CD4-positive, alpha-beta T cell treated with Interleukin-15 for 1 hour (primary cell): ENCODE measurements at places on chromosomes 13 and 19.
A peak's percentile ranks its signal among the peaks of the same experiment; 100 is the strongest.

GRCh38 chr13:112715210-112715609 is 25.4 kb downstream of the ATP11A start:
- no peak for DNase-seq

DNA sequence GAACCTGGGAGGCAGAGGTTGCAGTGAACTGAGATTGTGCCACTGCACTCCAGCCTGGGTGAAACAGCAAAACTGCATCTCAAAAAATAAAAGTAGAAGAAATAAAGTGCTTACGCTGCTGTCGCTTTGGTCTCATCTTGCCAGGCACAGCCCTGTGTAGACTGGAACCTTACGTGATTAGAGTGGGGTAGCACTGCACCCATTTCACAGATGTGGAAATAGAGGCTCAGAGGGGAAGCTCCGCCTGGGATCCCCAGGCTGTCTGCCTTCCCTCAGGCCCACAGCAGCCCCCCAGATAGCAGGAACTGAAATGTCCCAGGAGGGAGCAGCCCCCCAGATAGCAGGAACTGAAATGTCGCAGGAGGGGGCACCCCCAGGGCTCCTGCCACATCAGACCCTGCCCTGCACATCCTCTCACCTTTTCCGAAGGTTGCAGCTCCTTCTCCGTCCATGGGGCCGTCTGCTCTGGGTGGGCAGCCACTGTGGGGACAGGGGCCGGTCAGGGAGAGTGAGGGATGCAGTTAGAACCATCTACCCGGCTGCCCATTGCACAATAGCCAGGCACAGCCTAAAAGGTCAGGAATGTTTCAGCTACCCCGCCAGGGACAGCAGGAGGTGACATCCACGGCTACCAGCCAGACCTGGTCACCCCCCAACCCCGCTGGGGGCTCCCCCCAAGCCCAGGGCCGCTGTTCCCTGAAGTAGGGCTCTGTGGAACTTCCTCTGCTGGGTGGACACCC is 1.9 kb downstream of the PLIN4 start:
- DNase-seq, result no peak

GRCh38 chr13:23467048-23467931 is 33.8 kb upstream of the SACS start:
- DNase-seq, result no peak

DNA sequence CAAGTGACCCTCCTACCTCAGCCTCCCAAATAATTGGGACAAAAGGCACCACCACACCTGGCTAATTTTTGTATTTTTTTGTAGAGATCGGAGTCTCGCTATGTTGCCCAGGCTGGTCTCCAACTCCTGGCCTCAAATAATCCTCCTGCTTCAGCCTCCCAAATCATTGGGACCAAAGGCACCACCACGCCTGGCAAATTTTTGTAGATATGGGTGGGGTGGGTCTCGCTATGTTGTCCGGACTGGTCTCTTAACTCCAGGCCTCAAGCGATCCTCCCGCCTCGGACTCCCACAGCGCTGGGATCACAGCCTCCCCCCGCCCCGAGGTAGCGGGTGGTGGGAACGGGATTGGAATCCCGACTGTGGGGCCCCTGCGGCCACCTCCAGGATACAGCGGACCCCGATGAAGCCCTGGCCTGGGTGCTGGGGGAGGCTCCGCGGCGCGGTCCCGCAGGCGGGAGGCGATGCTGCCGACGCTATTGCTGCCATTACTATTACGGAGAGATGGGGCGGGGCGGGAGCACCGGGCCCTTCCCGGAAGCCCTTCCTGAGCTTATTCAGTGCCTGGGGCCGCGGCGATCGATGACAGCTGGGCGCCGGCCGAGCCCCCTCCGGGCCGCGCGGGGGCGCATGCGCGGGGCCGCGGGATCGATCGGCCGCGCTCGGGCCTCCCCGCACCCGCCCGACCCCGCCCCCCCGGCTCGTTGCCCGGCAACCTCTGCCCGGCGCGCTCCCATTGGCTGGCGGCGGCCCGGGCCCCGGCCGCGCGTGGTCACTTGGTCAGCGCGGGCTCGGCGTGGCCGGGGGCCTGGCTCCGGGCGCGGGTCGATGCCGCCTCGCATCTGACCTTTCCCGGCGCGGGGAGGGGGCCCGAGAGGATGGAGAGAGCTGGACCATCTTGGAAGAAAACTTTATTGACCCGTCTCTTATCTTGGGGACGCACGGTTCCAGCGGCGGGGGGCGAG is 27.9 kb upstream of the ONECUT3 start:
- DNase-seq, result peak; percentile 20

GRCh38 chr19:38538793-38539528 is 78.8 kb downstream of the MAP4K1 start:
- DNase-seq, result no peak

- DNase-seq, result no peak
Observed at GRCh38 chr19:36060430-36060829, 5.7 kb downstream of the WDR62 start.

GRCh38 chr13:102686024-102686423 is 8.8 kb downstream of the METTL21C start:
- no peak for DNase-seq

DNA sequence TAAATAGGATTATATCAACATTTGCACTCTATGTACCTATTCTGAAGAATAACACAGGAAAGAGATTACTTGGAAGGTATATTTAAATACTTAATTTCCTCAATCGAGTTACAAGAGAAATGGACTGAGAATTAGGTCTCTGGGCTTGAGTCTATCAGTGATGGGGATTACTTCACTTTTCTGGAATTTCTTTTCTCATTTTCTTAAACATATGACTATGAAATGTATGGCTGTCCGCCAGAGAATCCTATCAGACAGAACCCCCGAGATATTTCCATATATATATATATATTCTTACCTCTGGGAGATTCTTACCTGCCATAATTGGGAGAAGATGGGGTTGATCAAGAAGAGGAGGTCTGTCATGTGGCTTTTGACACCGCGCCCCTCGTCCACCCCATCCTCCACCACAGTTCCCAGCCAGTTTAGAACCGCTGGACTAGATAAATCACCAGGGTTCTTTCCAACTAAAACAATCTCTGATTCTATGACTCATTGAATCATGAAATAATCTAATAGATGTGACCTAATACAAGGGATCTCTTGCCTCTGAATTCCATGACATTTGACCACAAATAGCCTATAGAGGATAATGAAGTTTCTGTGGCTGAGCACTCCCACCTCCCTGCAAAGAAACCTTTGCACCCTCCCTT is 231.3 kb downstream of the TBC1D4 start:
- DNase-seq, result no peak

GRCh38 chr19:8361921-8362793 is 1.8 kb upstream of the ANGPTL4 start:
- no peak for DNase-seq

- no peak for DNase-seq
Observed at GRCh38 chr19:32606289-32606688, 25.3 kb downstream of the PDCD5 start.
